Putamen (tissue), 1 donor: ENCODE measurements at places on chromosomes 3 and 15.
A peak's percentile ranks its signal among the peaks of the same experiment; 100 is the strongest.

- no peak for DNase-seq
These were observed 329.7 kb downstream of the SI start for GRCh38 chr3:164748626-164749025.

GRCh38 chr15:42165106-42165505, 8.7 kb upstream of the PLA2G4F start:
- DNase-seq, result no peak

DNA sequence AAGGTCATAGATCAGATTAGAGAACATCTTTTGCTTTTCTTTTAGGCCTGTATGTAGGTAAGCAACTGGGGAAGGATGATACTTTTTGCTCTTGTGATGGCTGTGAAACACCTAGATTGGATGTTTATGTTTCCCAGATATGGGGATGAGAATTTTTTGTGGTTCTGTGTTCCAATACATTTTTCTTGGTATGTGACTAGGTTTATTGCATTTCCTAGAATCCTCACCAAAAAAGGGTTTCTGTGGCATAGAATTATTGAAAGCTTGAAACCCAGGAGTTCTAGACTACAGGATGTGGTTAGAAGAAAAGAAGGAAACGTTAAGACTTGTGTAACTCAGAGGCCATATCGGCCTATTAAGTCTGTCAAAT, 25.8 kb downstream of the OXNAD1 start:
- no peak for DNase-seq

GRCh38 chr3:88219138-88219792, 69.5 kb downstream of the C3orf38 start:
- DNase-seq, result peak; percentile 50

GRCh38 chr3:42721690-42722089, 19.1 kb upstream of the HHATL start:
- DNase-seq, result peak; percentile 91

- no peak for DNase-seq
These were observed 81.4 kb downstream of the SETD2 start for GRCh38 chr3:47082519-47082918.

- DNase-seq, result no peak
These were observed 82.3 kb downstream of the ST6GAL1 start for GRCh38 chr3:187012609-187013051.

DNA sequence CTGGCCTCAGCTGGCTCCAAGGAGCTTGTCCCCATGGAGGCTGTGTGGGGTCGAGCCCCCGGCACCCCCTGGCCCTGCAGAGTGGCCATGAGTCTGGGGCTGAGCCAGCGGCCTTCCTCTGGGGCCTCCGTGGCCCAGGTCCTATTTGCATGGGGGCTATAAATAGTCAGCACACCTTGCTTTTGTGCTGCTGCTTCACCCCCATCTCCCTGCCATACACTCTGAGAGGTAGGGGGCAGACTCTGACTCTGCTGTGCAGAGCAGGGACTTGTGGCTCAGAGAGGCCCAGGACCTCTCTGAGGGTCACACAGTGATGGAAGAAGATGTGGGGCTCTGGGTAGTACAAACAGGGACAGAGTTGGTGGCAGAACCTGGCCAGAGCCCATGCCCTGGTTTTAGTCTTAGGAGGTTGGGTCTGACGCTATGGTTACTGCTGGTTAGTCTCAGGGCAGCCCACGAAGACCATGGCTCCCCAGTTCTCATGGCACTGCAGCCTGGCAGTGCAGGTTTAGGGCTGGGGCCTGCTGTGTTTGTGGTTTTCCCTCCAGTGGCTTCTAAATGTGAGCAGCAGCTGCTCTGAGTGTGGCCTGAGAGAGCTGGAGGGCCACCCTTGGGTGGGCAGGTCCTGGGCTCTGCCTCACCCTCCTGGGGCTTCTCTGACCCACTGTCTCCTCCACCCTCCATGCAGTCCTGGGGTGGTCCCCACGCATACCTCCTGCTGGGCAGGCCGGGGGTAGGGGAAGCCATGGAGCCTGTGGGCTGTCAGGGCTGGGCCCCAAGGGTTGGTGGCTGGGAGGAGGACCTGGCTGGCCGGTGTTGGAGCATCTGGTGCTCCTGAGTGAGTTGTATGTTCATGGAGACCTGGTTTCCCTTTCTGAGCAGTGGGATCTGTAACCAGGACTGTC, 13.6 kb downstream of the PRKCD start:
- no peak for DNase-seq

DNA sequence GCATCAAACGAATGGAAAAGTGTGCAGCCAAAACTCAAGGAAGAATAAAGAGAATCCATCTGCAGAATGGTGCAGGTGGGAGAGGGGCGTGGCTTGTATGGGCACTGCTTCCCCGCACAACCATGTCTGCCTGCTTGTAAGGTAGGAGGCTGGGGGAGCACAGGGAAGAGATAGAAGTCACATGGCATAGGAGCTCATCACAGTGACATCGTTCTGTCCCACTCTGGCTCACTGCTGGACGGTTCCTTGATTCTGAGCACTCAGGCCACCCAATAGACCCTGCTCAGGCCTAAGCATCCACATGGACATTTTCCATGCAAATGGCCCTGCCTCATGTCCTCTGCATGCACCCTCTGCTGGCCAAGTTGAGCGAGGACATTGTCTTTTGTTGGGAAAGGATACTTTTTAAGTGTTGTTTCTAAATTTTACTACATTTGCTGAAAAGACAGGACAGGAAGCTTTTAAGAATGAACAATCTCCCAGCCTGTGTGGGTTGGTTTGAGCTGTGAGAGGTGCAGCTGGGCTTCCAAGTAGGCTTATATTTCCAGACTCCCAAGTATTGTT, 3.1 kb downstream of the MYLK start:
- DNase-seq, result no peak

DNA sequence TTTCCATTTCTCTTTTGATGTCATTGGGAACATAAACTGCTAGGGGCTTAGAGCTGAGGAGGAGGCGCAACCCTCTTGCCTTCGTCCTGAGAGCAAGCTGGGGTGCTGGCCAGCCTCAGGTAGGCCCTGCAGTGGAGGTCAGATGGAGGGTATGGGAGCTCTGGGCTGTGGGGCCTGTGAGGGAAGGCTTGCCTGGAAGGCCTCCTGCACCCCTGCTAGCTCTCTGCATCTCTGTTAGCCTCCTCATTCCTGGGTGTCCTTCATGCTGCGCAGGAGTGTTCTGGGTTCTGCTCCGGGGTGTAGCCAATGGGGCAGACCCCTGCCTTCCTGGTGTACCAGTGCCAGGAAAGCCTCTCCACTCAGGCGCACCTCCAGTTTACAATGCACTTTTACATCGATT, 11.8 kb downstream of the GP5 start:
- no peak for DNase-seq

GRCh38 chr15:66840615-66841390, 138.8 kb downstream of the SMAD6 start:
- no peak for DNase-seq

DNA sequence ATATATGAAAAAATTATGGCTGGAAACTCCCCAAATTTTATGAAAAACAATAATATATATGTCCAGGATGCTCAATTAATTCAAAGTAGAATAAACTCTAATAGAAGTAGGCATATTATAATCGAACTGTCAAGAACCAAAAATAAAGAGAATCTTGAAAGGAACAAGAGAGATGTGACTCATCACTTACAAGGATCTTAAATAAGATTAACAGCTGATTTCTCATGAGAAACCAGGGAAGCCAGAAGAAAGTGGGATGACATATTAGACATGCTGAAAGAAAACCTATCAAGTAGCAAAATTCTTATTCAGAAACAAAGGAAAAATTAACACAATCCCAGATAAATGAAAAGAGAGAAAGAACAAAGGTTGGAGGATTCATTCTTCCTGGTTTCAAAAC, 66.8 kb downstream of the FAIM start:
- no peak for DNase-seq

DNA sequence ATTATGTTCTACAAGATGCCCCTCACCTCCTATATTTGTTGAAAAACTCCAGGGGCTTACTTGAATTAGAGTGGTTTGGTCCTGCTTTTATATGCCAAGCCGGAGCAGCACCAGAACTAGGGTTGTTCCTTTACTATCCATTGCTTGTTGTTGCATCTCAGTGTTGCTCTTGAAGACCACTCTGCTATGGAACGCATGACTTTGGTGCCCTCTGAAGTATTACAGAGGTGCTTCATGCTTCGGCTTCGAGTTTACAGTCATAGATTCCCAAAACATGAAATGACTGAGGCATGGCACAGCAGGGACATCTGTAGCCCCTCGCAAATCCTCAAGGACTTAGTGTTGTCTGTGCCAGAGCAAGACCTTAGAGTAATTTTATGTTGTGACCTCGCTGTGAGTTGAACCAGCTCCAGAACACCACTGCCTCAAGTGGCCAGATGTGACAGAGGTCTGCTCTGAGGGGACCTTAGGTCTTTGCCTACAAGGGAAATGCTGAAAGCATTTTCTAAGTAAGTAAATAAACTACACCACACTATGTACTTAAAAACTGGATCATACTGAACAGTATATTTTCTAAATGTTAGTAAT, 67.2 kb upstream of the SIAH2 start:
- no peak for DNase-seq

GRCh38 chr3:129557548-129557894, 14.5 kb downstream of the H1-8 start:
- DNase-seq, result no peak

DNA sequence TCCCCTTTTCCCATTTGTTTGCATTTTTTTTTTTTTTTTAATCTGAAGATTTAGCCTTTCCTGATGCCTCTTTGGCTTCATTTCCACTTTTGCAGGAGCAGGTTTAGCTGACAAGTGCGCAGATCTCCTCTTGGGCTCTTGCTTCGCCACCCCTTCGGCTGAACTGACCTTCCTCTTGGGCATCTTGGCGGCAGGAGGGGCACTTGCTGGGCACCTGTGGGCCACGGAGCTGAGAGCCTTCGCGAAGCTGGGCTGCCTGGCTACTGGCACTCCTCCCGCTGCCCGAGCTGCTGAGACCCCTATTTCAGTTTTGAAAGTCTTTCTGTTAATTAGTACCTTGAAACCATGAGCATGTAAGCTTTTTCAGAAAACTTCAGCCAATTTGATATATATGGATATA, 8.8 kb downstream of the ARL13B start:
- no peak for DNase-seq

DNA sequence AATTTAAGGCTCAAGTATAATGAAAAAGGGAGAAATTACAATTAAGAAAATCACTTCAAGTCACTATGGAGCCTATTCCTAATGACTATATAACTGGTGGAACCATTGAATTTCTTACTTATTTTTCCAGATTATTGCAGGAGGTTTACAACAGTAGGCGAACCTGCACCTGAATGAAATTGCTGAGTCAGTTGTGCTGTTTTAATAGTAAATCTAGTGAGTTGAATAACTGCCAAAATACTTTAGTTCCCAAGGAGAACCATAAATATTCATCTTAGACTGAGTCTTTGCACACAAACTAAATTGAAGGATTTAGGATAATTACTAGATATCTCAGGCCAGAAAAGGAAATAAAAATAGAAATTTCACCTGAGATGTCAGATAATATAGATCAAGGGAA, 1052.8 kb downstream of the NAALADL2 start:
- DNase-seq, result no peak

DNA sequence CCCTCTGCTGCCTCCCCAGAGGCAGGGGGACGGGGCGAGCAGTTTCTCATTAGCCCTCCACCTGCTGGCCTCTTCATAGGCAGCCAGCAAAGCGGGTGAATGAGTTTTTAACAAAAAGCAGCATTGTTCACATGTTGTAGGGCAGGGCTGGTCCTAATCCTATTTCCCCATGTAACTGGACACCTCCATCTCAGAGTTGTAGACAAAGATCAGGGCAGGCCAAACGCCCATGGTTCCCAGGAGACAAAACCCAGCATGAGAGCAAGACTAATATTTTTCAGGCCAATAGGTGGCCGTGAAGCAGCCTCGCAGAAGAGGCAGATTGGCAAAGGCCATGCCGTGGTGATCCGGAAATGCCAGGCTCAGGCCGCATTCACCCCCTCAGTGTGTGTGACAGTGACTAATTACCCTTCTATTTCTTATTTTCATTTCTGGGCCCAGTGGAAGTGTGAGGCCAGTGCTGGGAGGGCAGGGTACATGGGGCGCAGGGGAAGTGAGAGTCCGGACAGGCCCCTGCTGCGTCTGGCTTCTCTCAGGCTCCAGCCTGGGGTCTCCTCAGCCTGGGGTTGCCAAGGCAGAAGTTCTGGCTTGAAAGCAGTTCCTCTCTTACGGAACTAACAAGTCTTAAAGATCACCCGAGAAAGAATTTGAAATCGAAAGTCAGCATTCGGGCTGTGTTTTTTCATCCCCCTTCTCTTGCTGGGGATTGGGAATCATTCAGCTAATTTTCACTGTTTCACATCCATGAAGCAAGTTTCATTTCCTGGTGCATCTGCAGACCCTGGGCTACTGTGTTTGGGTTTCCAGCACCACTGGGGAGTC, 64.8 kb downstream of the BOC start:
- no peak for DNase-seq

DNA sequence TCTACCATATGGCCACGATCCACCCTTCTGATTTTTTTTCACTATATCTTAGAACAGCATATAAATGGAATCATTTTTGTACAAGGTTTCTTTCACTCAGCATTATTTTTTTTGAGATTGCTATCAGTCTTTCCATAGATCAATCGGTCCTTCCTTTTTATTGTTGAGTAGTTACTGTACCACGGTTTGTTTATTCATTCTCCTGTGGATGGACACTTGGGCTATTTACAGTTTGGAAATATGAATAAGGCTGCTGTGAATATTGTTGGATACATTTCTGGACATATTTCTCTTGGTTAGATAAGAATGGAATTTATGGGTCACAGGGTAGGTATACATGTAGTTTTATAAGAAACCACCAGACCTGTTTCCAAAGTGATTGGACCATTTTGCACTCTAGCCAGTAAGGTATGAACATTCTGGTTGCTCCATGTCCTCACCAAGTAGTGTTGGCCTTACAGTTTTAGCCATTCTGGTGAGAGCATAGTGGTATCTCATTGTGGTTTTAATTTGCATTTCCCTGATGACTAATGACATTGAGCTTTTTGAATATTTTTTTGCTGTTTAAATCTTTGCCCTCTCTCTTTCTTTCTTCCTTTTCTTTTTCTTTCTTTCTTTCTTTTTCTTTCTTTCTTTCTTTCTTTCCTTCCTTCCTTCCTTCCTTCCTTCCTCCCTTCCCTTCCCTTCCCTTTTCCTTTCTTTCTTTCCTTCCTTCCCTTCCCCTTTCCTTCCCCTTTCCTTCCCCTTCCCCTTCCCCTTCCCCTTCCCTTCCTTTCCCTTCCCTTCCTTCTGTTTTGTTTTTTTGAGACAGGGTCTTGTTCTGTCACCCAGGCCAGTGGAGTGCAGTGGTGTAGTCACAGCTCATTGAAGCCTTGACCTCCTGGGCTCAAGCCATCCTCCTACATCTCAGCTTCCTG, 49.2 kb downstream of the LRRK1 start:
- no peak for DNase-seq

DNA sequence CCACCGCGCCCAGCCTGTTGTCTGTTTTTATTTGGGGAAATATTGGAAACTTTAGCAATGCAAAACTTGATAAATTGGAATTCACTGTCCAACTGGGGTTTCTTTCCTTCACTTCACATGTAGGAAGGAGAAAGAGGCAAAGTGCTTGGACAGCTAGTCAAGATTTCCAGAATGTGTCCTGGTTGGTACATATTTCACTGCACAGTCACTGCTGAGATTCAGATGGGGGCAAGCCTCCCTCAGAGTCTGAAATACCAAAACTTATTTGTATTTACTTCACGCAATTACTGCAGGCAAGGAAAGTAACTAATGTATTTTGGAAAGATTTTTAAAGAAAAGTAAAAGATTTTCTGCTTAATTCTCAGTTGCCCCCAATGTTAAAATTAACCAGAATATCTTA, 21.0 kb downstream of the LRRC31 start:
- DNase-seq, result no peak

- DNase-seq, result no peak
These were observed 1.9 kb downstream of the P2RY12 start for GRCh38 chr3:151382671-151383070.
